ENCODE measurements at places on chromosomes 11 and 22. TPM values are rescaled to one million over a fixed set of nuclear protein-coding genes. Genes with fewer than 3 reads are reported as not detected.

FGF3 gene
- total RNA-seq = not detected

PHLDB1 gene
- total RNA-seq = 35.1 TPM

NEFH gene
- 0.72 TPM for total RNA-seq

MACROD1 gene
- 26.0 TPM for total RNA-seq

MPZL2 gene
- 20.7 TPM for total RNA-seq

FBLN1 gene
- total RNA-seq = 22.4 TPM

OR56A1 gene
- total RNA-seq = not detected

KRTAP5-2 gene
- not detected for total RNA-seq

B4GALNT4 gene
- 4.8 TPM for total RNA-seq

SAA2 gene
- 0.59 TPM for total RNA-seq

IRF7 gene
- total RNA-seq = 30.0 TPM

DNAJB7 gene
- not detected for total RNA-seq

NLRX1 gene
- total RNA-seq = 6.9 TPM

APOBEC3H gene
- total RNA-seq = 0.21 TPM

NF2 gene
- total RNA-seq = 14.7 TPM

C11orf91 gene
- total RNA-seq = not detected

FAU gene
- 652 TPM for total RNA-seq

DLG2 gene
- 4.8 TPM for total RNA-seq

CCDC87 gene
- total RNA-seq = 0.37 TPM

MAML2 gene
- 5.6 TPM for total RNA-seq

HTR3A gene
- 4.9 TPM for total RNA-seq

KCNJ5 gene
- 10.4 TPM for total RNA-seq

NAALADL1 gene
- total RNA-seq = 0.51 TPM

GP1BB gene
- not detected for total RNA-seq

CSF2RB gene
- total RNA-seq = 4.3 TPM

C11orf97 gene
- total RNA-seq = not detected

H19 gene
- 69.5 TPM for total RNA-seq

KRTAP5-11 gene
- total RNA-seq = not detected

MRGPRX4 gene
- not detected for total RNA-seq

BIK gene
- total RNA-seq = 8.4 TPM

BTBD18 gene
- not detected for total RNA-seq

COMMD9 gene
- 31.5 TPM for total RNA-seq

JAML gene
- 2.6 TPM for total RNA-seq

PANX3 gene
- not detected for total RNA-seq

SLC22A9 gene
- 0.12 TPM for total RNA-seq
